ENCODE measurements at places on chromosomes 7 and 10.

GRCh38 chr7:140671966-140672365 is 779 bp upstream of the ADCK2 start:
- DNase-seq = no peak

DNA sequence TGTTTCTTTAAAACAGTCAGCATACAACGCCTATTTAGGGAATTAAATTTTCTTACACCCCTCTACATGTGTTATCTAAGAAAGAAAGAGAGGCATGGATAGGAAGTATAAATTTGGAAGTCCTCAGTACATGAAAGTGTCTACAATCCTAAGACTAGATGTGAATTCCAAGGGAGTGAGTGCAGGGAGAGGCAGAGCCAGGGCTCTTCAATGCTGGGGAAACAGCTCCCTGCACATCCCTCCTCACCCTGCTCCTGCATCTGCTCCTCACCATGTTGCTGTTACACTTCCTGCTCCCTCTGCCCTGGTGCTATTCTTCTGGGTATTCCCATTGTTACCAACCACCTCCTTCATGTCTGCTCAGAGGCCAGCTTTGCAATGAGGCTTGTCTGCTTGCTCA is 229.1 kb upstream of the AKR1E2 start:
- DNase-seq = no peak

DNA sequence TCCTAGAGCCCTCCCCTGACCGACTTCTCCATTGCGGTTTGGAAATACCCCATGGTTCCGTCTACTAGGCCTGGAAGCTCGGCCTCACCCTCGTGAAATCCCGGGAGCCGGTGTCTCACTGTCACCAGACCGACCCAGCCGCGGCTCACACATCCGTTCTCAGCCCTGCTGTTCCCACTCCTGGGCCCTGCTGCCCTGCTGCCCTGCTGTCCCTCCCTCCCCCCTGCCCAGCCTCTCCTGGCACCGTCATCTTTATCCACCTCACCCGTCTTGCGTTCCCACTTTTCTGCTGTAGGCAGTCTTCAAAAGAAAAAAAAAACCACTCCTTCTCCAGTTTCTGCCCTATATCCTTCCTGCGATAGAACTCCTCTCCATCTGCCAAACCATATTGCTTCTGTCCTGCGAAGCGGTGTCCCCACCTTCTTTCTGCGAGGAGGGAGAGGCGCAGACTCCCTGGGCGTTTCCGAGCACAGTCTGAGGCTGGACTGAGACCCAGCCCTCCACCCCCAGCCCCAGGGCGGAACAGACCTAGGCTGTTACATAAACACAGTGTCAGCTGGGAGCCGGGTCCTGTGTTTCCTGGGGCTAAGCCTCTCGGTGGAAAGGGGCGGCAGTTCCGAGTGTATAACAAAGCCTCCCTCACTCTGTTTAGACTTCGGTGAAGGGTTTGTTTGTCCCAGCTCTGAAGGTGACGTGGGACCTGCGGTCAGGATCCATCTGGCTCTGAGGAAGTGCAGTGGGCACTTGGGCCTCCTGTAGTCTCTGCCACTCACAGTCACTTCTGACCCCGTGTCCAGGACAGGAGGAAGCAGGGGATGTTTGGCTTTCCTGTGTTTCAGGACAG is 2.8 kb downstream of the AGAP3 start:
- DNase-seq = no peak

GRCh38 chr10:70675496-70676161 is 3.3 kb downstream of the ADAMTS14 start:
- no peak for DNase-seq

- DNase-seq = no peak
Measured at GRCh38 chr10:129045599-129045998, 421.4 kb upstream of the MGMT start.

DNA sequence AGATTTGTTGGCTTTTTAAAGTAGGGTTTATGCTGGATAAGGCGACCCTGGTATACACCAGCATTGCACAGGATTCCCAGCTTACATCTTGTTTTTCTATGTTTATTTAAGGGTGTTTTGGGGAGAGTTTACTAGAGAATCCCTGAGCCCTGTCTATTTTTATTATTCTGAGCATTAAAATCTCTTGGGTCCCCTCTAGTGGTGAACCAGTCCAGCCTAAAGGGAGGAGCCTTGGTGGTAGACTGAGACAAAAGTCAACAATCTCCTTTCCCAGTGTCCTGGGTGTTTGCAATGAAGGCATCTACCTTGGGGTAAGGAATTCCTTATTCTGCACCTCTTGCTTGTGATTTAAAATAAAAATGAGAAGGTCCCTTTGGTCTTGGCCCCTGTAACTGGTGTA is 38.2 kb downstream of the ANTXRL start:
- no peak for DNase-seq

DNA sequence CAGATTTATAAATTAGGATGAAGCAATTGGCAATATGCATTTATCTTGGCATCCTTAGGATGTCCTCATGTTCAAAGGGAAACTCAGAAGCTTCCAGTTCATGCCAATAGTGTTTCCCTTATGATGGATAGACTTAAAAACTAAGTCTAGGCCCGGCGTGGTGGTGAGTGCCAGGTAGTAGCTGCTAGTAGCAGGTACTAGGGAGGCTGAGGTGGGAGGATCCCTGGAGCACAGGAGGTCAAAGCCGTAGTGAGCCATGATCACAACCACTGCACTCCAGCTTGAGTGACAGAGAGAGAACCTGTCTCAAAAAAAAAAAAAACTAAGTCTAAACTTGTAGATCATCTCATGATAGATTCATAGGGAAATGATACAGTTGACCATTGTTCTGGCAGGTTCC is 115.0 kb downstream of the DOCK1 start:
- no peak for DNase-seq

DNA sequence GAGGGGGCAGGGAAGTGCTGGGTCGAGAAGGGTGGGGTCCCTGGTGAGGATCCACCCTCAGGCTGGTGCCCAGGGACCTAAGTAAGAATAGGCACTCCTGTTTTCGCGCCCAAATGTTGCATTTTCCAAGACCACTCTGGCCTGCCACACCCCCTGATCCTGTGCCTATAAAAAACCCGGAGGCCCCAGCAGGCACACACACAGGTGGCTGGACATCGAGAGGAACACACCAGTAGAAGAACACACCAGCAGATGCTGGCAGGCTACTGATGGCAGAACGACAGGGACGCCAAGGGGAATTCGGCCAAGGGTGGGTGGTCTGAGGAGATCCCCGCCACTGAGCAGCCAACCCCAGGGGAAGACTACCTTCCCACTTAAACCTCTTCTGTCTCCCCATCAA is 633.9 kb upstream of the POT1 start:
- DNase-seq = no peak

GRCh38 chr10:131004276-131004675 is 307.2 kb downstream of the TCERG1L start:
- DNase-seq = no peak

- DNase-seq = no peak
Measured at GRCh38 chr7:2624293-2624886, 7.4 kb upstream of the TTYH3 start.

- DNase-seq = no peak
Measured at GRCh38 chr10:93091960-93092359, 18.3 kb downstream of the CYP26A1 start.

DNA sequence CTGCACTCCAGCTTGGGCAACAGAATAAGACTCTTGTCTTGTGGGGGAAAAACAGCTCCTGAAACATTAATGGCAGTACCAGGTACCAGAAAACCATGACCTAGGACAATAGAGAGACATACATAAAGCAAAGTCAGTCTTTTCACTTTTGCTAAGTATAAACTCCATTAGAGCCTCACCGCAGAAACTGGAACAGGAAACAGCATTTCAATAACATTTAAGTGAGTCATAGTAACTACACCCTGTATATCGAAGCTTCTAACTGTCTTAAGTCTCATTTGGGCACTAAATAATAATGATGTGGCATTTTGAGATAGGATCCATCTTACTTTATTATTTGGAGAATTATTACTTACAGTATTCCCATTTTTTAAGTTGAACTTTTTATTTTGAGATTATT is 517.8 kb upstream of the CELF2 start:
- DNase-seq = no peak

Data from NCI-H510A (cell line).